Left ventricle myocardium superior (tissue), 1 donor: ENCODE measurements at places on chromosomes 13 and 19. TPM values are rescaled to one million over a fixed set of nuclear protein-coding genes. Genes with fewer than 3 reads are reported as not detected.

DNA sequence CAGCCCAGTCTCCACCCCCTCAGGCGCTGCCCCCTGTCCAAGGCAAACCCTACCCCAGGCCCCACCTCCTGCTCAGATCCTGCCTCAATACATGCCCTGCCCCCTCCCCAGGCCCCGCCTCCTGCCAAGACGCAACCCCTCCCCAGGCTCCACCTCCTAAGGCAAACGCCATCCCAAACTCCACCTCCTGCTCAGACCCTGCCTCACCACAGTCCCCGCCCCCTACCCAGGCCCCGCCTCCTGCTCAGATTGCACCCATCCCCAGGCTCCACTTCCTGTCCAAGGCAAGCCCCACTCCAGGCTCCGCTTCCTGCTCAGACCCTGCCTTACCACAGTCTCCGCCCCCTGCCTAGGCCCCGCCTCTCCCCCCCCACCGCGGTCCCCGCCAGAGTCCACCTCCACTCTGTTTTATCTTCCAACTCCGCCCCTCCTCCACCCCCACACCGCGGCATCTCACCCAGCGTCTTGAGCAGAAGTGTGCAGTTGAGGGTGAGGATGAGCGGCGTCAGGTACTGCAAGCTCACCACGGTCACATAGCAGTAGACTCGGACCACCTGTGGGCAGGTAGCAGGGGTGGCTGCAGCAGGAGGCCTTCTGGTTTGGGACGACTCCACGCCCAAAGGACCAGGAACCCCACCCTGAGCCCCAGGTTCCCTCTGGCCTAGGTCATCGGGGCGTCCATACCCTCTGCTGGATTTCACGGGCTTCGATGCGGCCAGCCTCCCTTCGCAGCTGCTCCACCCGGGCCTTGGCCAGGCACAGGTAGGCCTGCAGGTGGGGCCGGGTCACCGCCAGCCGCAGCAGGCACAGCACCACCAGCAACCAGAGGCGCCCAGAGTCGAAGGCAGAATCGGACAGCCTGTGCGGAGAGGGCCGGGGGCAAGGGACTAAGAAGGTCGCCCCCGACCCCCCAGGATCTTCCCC is 17.7 kb downstream of the TMEM161A start:
- DNase-seq = no peak

DNA sequence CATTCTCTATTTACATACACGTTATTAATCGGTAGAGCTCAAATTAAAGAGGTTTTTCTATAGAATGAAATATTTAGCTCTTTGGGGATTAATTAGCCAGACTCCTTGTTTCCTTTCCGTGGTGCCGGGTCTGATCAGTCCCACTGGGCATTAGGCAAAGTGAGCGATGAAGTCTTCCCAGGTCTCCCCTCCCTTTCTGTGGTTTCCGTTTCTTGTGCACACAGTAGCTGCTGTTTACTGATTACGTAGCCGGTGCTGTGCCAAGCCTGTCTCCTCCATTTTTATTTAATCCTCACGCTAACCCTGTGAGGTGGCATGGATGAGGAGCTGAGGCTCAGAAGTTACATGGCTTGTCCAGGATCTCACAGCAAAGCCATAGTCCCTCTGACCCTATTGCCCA is 9.0 kb downstream of the SLC25A15 start:
- DNase-seq = no peak

- DNase-seq = no peak
These were observed 966.0 kb downstream of the PCDH17 start for GRCh38 chr13:58597552-58597951.

DNA sequence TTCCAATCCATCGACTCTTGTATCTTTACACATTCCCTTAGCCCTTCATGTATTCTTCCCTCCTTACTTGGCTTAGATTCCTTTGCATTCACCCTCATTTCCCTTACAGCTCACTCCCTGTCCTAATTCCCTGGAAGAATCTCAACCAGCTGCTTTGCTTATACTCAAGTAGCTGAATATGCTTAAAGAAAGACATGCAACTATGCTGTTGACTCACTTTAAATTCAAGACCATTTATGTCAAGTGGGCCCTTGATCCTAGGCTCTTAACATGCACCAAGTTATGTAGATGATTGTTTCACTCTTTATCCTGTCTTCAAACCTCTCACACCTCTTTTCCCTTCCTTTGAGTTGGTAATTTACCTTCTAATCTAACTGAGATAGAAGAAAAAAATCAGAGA is 7.4 kb downstream of the CCDC122 start:
- DNase-seq = no peak

GRCh38 chr13:76646946-76647345 is 239.3 kb downstream of the KCTD12 start:
- no peak for DNase-seq

Gene GPR183
- total RNA-seq = 2.6 TPM

Gene PTH2
- total RNA-seq = not detected

Gene KCNK6
- total RNA-seq = 5.5 TPM
